ENCODE measurements at places on chromosomes 3 and 15.

DNA sequence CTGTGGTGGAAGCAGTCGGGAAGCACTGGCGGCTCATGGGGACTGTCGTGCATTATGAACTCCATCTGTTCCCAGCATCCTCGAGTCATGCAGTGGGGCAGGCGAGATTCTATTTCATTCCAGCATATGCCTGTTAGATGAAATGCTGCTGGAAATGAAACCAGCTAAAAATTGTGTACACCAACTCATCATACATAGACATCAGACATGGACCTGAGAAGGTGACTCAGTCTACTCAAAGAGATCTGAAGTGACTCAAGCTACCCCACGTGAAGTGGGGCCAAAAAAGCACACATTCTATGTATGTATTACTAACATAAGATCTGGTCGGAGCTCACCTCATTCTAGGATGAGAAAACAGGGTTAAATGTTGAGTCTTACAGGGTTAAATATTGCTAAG is 47.5 kb upstream of the FAM98B start:
- DNase-seq, result no peak

DNA sequence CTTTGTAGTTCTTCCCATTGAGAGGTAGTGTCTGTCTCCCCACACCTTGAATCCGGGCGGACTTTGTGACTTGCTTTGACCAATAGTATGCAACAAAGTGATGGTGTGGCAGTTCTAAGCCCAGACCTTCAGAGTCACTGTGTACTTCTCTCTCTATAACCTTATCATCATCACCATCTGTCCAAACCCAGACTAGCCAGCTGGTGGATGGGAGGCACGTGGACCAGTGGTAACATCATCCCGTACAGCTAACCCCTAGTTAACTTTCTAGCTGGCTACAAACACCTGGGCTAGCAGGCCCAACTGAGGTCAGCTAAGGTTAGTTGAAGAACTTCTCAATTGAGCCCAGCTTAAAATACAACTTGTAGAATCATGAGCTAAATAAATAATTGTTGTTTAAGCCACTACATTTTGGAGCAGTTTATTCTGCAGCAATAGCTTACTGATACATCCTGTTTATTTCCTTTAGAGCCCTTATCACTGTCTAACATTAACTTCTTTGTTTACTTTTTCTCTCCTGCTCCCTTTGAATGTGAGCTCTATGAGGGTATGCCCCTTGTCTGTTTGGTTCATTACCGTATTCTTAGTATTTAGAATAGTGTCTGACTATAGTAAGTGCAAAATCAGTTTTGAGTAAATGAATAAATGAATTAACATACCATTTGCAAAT is 11.5 kb upstream of the CCR9 start:
- no peak for DNase-seq

- no peak for DNase-seq
These were observed 34.8 kb downstream of the LRRFIP2 start for GRCh38 chr3:37139567-37140052.

- no peak for DNase-seq
These were observed 373.1 kb upstream of the TPRG1 start for GRCh38 chr3:188798556-188799145.

Measured in activated CD8-positive, alpha-beta memory T cell treated with anti-CD3 and anti-CD28 coated beads for 1 hour (primary cell).